ENCODE measurements at places on chromosomes 1 and 21.

- DNase-seq = no peak
Measured at GRCh38 chr1:226650236-226650841, 88.7 kb downstream of the ITPKB start.

GRCh38 chr1:32695098-32695904 is 7.3 kb downstream of the SYNC start:
- DNase-seq = peak; percentile 89

DNA sequence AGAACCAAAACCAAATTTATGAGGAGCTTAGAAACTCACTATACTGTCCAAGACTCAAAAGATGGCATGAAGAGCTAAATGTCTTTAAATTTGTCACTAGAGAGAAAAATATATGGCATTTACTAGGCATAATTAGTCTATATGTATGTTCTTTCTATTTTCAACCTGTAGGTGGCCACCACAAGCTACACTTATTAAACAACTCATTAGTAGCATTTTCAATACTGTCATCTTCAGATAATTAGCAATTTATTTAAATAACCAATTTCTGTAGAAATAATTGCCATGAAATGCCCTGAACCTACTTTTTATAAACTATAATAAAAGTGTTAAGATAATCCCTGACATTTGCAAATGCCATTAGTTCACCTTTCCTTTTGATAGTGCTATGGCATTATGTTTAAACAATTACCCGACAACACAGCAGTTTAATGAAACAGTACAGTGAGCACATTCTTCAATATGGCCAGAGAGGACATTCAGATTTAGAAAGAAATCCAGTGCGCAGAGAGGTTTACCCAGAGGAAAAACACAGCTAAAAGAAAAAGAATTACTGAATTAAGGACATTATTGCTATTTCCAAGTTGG is 522.5 kb downstream of the PTBP2 start:
- DNase-seq = peak; percentile 40

GRCh38 chr1:17347769-17348592 is 24.0 kb upstream of the PADI6 start:
- peak; percentile 56 for DNase-seq

DNA sequence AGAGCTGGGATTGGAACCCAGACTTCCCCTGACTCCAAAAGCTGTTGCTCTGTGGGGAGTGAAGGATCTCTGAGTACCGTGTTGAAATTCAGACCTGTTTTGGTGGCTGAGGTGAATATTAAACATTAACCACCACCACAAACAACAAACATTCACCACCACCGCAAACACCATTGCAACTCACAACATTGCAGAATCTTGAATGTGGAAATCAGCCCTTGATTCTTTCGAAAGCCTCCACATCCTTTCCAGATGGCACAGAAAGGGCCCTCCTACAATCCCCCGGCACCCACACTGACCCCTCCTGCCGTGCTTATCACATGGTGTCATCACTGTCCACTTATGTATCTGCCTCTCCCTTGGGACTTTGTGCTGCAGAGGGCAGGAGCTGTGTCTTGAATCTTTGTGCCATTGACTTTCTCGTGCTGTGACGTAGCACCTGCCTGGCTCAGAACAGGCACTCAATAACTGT is 1.4 kb downstream of the CDA start:
- peak; percentile 47 for DNase-seq

DNA sequence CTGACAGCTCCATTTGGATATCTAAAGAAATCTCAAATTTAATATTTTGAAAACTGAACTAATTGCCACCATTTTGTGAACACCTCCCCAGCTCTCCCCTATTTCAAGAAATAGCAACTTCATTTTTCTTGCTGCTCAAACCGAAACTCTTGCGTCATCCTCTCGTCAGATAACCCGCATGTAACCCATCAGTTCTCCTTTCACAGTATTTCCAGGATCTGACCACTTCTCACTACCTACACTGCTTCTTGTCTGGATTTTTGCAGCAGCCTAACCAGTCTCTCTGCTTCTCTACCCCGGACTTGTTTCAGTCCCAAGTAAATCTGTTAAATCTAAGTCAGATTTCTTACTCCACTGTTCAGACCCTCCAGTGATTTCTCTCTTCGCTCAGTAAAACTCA is 75.6 kb downstream of the MTR start:
- no peak for DNase-seq

DNA sequence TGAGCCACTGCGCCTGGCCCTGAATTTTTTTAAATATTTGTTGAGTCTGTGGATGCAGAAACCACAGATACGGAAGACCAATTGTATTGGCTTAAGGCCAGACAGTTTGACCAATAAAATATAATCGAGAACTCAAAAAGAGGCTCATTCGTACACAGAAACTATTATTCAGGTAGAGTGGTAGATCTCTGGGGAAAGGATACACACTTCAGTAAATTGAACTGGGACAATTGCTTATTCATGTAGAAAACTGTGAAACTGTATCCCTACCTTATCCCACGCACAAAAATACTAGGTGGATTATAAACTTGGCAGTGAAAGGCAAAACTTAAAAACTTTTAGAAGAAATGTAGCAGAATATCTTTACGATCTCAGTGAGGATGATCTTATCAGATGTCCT is 25.0 kb upstream of the SHE start:
- no peak for DNase-seq

- no peak for DNase-seq
Measured at GRCh38 chr1:46817814-46818213, 19.0 kb downstream of the CYP4B1 start.

DNA sequence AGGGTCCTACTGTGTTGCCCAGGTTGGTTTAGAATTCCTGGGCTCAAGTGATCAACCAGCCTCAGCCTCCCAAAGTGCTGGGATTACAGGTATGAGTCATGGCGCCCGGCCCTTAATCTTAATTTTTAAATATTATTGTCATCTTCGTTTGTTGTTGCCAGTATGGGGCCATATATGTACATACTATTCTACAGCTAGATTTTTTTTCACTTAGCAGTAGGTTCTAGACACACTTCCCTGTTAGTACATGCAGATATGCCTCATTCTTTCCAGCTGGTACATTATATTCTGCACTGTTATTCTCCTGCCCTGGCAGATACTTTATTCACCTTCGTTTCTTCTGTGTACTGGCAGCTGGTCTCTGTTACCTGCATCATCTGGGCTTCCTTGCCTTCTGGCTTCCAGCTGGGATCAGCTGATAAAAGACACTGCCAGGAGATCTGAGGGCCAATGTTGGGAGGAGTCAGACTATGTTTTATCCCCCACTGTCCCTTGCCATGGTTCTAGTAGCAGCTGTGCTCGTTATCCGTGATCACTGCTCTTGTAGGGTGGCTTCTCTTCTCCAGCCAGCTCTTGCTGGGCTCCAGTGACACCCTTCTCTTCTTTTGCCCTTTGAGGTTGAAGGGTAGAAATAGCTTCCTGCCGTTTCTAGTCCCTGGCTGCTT is 24.7 kb downstream of the ST3GAL3 start:
- DNase-seq = no peak

DNA sequence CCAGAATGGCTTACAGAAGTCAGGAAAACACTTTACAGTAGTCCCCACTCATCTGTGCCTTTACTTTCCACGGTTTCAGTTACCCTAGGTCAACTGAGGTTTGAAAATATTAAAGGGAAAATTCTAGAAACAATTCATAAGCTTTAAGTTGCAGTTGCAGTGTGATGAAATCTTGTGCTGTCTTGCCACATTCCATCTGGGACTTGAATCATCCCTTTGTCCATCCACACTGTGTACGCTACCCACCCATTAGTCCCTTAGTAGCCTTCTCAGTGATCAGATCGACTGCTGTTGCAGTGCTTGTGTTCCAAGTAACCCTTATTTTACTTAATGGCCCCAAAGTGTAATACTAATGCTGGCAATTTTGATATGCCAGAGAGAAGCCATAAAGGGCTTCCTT is 30.5 kb downstream of the ZCCHC17 start:
- peak; percentile 67 for DNase-seq

DNA sequence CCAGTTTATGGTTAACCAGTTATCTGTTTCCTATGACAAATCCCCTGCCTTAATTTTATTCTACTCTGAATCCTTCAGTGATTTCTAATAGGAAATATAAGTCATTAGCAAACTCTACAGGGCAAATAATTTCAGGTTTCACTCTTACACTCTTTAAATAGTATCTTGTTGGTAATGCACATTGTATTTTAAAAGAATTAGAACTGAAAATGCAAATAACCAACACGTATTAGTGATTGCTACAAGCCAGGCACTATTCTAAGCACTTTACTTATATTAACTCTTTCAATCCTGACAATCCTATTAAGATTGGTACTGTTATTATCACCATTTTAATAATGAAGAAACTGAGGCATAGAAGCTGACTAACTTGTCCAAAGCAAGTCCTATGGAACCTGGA is 48.3 kb upstream of the LHX8 start:
- DNase-seq = no peak

- peak; percentile 75 for DNase-seq
Measured at GRCh38 chr21:33940164-33940880, 24.7 kb upstream of the ATP5PO start.

DNA sequence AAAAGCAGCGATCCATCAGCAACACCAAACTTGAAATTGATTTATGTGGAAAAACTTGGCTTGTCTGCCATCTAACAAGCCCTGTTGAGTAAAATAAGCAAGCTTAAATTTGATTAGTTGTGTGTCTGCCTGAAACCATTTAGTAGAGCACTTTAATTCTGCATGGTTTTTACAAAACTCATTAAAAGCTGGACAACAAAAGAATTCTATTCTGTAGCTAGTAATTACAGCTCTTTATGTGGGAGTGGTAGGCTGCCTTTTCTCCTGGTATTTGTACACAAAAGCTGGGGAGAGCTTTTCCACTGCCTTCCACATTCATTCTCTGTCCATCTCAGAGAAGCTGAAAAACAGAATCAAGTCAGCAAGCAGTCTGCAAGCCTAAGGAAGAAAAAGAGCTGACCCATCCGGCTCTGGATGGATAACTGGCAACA is 1.7 kb downstream of the ETS2 start:
- DNase-seq = peak; percentile 47

DNA sequence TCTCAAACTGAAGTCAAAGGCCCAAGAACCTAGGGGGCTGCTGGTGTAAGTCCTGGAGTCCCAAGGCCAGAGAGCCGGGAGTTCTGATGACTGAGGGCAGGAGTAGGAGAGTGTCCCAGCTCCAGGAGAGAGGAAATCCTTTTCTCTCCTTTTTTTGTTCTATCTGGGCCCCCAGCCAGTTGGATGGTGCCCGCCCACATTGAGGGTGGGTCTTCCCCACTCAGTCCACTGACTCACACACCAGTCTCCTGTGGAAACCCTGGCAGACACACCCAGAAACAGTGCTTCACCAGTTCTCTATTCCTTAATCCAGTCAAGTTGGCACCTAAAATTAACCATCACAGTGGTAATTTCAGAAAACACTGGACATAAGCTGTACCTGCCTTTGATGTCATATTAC is 12.7 kb upstream of the WDR26 start:
- DNase-seq = peak; percentile 84

- no peak for DNase-seq
Measured at GRCh38 chr1:37497832-37498231, 16.7 kb downstream of the MEAF6 start.

Data from fibroblast of the aortic adventitia (primary cell).